T-helper 17 cell (primary cell): ENCODE measurements at places on chromosomes 13 and 19.

GRCh38 chr19:17803264-17803896 lies 8.4 kb downstream of the B3GNT3 start:
- no peak for DNase-seq

GRCh38 chr19:54063350-54064116 lies at the start of gene VSTM1:
Gene VSTM1, minus strand, starts transcription at chr19:54063897. Its CDS starts 120 bp downstream, at chr19:54063777.
- no peak for DNase-seq

DNA sequence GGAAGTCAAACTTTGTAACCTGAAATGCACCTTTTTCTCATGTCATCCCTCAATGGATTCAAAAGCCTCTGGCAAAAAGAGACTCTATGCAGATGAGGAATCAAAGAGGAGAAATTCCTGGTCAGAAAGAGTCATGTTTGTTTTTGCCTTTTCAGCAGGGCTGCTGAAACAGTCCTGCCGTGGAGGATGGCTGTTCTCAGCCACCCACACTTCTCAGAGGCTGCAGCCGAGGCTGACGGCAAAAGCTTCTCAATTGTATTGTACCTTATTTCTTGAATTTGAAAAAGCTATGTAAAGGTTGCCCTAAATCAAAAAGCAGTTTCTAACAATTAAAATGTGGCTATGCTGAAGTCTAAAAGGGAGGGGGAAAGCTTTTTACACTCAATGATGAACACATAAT lies 385.3 kb downstream of the KCTD12 start:
- no peak for DNase-seq

DNA sequence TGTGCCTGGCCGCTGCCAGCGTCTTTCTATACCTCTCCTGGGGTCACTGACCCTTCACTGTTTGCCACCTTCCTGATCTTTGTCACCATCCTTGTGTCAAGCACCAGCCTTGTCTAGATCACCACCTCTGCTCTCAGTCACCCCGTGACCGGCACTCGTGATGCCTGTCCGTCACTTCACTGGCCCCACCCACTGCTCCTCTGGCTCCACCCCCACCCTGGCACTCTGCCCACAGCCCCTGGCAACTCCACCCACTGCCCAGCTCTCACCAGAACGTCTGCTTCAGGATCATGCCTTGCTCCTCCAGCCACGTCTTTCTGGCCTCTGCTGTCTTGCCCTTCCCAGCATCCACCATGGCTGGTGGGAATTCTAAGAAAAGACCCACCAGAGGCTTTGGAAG lies 24.8 kb upstream of the PLA2G4C start:
- no peak for DNase-seq

DNA sequence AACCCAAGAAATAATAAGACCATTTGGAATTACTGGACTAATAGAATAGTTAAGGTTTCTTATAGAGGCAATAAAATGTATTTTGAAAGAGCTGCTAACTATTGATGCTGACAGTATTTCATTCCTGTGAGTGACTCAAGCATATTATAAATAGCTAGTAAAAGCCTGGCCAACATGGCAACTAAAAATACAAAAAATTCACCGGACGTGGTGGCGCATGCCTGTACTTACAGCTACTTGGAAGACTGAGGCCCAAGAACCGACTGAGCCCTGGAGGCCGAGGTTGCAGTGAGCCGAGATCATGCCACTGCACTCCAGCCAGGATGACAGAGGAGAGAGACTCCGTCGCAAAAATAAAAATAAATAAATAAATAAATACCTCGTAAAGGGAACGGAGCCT lies 5.4 kb upstream of the ICAM3 start:
- no peak for DNase-seq

- no peak for DNase-seq
Measured at GRCh38 chr13:93539914-93540313, 313.3 kb downstream of the GPC6 start.

- DNase-seq: no peak
Measured at GRCh38 chr19:10159610-10160009, 35.1 kb downstream of the DNMT1 start.

GRCh38 chr13:72698164-72698563 lies 29.3 kb downstream of the MZT1 start:
- DNase-seq: no peak

GRCh38 chr19:55489711-55490477 lies 1.7 kb downstream of the SSC5D start:
- DNase-seq: no peak

- DNase-seq: no peak
Measured at GRCh38 chr13:102598061-102598460, 1.3 kb downstream of the TPP2 start.

DNA sequence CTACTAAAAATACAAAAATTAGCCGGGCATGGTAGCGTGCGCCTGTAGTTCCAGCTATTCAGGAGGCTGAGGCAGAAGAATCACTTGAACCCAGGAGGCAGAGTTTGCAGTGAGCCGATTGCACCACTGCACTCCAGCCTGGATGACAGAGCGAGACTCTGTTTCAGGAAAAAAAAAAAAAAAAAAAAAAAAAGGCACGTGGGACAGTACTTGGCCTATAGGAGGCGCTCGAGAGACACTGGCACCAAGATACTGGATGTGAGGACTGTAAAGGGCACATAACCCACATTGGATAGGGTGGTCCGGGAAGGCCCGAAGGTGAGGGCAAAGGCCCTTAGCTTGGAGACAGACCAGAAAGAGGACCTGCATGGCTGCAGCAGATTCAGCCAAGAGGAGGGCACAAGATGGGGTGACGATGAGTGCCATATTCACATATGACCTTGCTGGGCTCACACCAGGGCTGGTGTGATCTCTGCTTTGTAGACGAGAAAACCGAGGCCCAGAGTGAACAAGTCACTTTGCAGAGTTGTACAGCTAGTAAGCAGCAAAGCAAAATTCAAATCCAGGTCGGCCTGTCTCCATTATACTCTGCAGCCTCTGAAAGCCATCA lies 89.4 kb downstream of the DPF1 start:
- no peak for DNase-seq

DNA sequence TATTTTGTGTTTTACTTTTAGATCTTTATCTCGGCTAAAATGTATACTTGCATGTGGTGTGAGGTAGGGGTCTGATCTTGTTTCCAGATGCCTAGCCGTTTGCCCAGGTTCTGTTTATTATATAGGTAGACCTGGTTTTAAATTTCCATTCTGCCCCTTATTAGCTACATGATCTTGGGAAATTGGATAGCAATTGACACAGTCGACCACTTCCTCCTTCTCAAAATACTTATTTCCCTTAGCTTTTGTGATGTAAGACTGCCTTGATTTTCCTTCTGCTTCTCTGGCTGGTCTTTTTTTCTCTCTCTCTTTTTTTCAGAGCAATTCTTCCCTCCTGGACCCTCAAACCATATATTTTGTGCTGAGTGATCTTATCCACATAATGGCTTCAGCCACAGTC lies 3.0 kb upstream of the PGLYRP1 start:
- no peak for DNase-seq

GRCh38 chr19:39502640-39503417 lies 4.1 kb downstream of the DLL3 start:
- peak; percentile 71 for DNase-seq

- no peak for DNase-seq
Measured at GRCh38 chr19:2973229-2973628, 4.1 kb upstream of the TLE6 start.

- DNase-seq: no peak
Measured at GRCh38 chr13:98055623-98056022, 87.3 kb upstream of the FARP1 start.

DNA sequence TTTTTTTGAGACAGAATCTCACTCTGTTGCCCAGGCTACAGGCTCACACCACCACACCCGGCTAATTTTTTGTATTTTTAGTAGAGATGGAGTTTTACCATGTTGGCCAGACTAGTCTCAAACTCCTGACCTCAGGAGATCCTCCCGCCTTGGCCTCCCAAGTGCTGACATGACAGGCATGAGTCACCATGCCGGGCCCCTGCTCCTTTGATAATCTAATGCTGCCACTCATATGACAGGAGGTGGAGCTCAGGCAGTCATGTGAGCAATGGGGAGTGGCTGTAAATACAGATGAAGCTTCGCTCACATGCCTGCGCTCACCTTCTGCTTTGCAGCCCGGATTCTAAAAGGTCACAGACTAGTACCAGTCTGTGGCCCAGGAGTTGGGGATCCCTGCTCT lies 25.1 kb downstream of the ARHGEF18 start:
- no peak for DNase-seq

GRCh38 chr13:113604186-113604585 lies 19.6 kb downstream of the TFDP1 start:
- no peak for DNase-seq

GRCh38 chr19:5787409-5788182 lies 3.0 kb upstream of the PRR22 start:
- DNase-seq: no peak

DNA sequence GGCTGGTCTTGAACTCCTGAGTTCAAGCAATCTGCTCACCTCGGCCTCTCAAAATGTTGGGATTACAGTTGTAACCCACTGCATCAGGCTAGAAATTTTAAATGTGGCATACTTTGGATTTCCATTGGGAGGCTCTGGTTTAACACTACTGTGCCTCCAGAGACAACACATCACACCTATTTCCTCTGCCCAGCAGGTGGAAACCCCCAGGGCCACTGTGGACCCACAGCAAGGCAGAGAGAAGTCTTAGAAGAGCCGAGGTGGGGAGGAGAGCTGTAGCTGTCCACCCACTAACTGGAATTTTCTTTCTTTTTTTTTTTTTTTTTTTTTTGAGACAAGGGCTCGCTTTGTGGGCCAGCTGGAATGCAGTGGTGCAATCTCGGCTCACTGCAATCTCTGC lies 39.4 kb downstream of the IER2 start:
- DNase-seq: no peak

GRCh38 chr19:45691516-45692186 lies at the start of gene SNRPD2:
Gene SNRPD2, minus strand, starts transcription at chr19:45691953. Its CDS starts 65 bp downstream, at chr19:45691888.
- peak; percentile 86 for DNase-seq

DNA sequence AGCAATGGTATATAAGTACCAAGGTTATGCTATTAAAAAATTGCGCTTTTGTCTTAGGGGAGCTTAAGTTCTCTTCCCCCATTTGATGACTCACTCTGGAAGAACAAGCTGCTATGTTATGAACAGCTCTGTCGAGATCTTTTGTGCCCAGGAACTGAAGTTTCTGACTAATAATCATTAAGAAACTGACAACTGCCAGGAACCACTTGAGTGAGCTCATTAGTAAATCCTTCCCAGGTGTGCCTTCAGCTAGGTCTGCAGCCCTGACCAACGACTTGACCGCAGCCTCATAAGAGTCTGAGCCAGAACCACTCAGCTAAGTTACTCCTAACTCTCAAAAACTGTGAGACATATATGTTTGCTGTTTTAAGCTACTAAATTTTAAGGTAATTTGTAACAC lies 147.8 kb downstream of the SLITRK6 start:
- no peak for DNase-seq

GRCh38 chr13:114130837-114131582 lies 1.4 kb downstream of the RASA3 start:
- DNase-seq: peak; percentile 23

GRCh38 chr13:29281932-29282495 lies 313.5 kb downstream of the SLC7A1 start:
- no peak for DNase-seq

- DNase-seq: no peak
Measured at GRCh38 chr19:53795019-53795418, 29.1 kb downstream of the NLRP12 start.

- no peak for DNase-seq
Measured at GRCh38 chr13:110817143-110817542, 97.7 kb downstream of the ANKRD10 start.

DNA sequence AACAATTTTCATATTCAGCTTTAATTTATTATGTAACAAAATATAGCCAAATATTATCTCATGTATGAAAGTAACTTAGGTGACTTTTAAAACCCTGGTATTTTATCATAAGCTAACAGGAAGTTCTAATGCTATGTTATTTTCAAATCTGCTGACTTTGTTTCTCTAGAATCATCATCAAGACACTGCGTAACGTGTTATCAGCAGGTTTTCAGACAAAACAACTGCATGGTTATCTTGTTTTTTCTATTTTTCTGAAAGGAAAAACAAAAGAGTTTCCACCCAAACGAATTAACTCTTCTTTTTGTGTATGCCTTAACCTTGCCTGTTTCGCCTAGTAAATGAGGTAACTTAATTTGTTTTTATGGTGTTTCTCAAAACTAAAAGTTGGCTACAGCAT lies 156.3 kb downstream of the TBC1D4 start:
- DNase-seq: no peak

DNA sequence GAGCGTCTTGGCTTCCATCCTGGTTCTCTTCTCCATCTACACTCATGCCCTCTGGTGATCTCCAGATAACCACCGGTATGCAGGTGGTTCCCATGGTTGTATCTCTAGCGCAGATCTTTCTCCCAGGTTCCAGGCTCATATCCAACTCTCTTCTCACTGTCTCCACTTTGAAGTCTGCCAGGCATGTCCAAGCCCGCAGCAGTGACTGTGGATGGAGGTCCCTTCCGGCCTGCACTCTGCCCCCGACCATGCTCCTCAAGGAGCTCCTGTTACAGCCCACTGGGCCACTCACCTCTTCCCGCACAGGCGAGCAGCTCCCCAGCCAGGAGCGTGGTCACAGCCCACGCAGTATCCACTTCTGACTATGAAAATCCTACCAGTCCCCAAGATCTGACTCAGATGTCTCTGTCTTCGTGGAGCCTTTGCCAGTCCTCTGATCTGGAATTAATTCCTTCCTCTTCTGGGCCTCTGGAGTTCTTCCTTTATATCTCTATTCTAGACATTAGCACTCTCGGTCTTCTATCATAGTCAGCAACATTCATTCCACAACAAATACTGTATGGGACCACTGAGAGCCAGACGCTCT lies 100.2 kb downstream of the TEX26 start:
- no peak for DNase-seq

DNA sequence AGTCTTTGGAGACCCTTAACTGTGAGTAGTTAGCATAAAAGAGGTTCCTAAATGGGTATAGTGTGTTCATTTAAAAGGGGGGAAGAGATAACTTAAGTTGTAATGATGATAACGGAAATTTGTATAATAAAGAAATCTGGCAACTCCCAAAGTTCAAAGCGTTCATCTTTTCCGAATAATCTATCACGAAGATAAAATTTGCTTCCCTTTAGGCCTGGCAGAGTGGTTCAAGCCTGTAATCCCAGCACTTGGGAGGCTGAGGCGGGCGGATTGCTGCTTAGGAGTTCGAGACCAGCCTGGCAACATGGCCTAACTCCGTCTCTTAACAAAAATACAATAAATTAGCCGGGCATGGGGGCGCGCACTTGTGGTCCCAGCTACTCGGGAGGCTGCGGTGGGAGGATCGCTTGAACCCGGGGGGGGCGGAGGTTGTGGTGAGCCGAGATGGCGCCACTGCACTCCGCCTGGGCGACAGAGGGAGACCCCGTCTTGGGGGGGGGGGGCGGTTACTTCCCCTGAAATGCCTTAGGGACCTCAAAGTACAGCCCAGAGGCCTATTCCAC lies 934 bp downstream of the N4BP2L2 start:
- DNase-seq: peak; percentile 22

GRCh38 chr19:50830266-50831025 lies 2.9 kb downstream of the KLK15 start:
- DNase-seq: no peak

- no peak for DNase-seq
Measured at GRCh38 chr19:43462785-43463380, 2.5 kb downstream of the LYPD3 start.

GRCh38 chr13:82356667-82357410 lies 1525.4 kb downstream of the SLITRK1 start:
- no peak for DNase-seq
